Progenitor cell of endocrine pancreas (in vitro differentiated cells): ENCODE measurements at places on chromosomes 12 and 14.

DNA sequence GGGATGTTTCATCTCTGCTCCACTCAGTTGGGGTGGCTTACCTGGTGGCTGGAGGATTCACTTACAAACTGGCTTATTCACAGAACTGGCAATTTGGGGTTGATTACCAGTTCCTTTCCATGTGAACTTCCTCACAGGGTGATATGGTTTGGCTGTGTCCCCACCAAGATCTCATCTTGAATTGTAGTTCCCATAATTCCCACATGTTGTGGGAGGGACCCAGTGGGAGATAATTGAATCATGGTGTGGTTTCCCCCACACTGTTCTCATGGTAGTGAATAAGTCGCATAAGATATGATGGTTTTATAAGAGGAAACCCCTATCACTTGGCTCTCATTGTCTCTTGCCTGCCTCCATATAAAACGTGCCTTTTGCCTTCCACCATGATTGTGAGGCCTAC is 26.9 kb upstream of the IGF1 start:
- DNase-seq, result no peak

GRCh38 chr14:21528381-21529348 is 2.5 kb upstream of the SALL2 start:
- DNase-seq, result no peak

GRCh38 chr12:7219599-7220243 is 30.2 kb downstream of the PEX5 start:
- DNase-seq, result peak; percentile 77

GRCh38 chr14:53902307-53902706 is 54.3 kb downstream of the BMP4 start:
- DNase-seq, result no peak

GRCh38 chr14:35277179-35277578 is 15.0 kb upstream of the PSMA6 start:
- DNase-seq, result no peak

DNA sequence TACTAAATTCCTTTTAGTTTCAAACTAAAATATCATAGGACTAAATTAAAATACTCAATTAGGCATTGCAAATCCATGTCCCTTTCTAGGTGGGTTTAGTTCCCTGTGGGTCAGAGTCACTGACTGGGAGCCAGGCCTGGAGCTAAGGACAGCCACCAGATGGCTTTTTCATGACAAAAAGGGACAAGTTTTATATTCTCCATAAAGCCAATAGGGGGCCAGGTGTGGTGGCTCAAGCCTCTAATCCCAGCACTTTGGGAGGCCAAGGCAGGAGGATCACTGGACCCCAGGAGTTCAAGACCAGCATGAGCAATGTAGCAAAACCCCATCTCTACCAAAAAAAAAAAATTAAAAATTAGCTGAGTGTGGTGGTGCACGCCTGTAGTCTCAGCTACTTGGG is 35.4 kb upstream of the EIF5 start:
- DNase-seq, result no peak

GRCh38 chr12:7498809-7499208 is 4.8 kb downstream of the CD163 start:
- DNase-seq, result no peak

DNA sequence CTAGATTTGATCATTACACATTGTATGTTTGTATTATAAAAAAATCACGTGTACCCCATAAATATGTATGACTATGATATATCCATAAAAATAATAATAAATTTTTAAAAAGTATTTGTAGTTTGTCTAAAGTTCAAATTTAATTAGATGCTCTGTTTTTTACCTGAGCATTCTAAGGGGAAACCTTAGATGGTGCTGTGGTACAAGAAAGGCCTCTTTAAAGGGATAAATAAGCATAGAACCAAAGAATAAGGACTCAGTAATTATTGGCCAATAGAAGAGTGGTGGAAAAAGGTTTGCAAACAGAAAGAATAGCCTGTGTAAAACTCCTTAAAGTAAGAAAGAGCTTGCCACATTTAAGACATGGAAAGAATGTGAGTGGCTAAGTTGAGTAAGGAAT is 580.1 kb upstream of the SEL1L start:
- no peak for DNase-seq

- DNase-seq, result no peak
These were observed 104.9 kb upstream of the SOX5 start for GRCh38 chr12:24054416-24054815.

- DNase-seq, result no peak
These were observed 118.8 kb upstream of the CCND2 start for GRCh38 chr12:4154672-4155225.

DNA sequence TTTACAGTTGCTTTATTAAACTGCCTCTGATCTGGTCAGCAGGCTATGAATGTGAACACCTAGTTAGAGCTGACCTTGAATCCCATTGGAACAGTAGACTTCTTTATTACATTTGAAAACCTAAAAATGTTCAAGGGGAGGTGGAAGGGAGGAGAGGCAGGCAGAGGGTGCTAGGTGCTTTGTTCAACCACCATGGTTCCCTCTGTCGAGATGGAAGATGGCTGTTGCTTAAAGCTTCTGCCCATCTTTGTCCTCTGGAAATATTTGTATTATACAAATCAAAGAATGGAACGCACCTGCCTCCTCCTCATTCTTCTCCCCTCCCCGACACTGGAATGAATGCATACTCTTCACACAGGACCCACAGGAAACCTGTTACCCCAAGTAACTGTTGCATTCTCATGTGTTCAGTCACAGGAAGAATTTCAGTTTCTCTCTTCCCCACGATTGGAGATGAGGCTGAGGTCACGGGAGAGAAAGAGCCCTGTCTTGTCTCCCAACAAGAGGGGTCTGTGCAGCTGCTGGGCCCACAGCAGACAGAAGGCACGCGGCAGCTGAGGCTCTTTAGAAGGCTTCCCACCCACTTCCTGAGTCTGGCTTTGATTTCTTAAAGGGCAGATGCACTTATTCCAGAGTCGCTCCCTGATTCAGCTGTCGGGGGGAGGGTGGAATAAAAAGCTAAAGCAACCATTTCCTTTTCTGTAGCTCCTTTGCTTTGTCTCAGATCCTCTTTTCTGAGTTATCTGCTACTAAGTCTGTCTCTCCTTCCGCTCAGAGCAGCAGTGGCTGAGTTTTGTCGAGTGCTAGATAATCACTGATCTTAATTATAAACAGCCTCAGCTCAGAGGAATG is 217.9 kb upstream of the BTG1 start:
- no peak for DNase-seq

GRCh38 chr14:37457334-37457733 is 137.7 kb downstream of the FOXA1 start:
- DNase-seq, result no peak

GRCh38 chr14:88002421-88003075 is 2.4 kb upstream of the GPR65 start:
- DNase-seq, result no peak

- no peak for DNase-seq
These were observed 32.7 kb downstream of the VCPKMT start for GRCh38 chr14:50083467-50084337.

DNA sequence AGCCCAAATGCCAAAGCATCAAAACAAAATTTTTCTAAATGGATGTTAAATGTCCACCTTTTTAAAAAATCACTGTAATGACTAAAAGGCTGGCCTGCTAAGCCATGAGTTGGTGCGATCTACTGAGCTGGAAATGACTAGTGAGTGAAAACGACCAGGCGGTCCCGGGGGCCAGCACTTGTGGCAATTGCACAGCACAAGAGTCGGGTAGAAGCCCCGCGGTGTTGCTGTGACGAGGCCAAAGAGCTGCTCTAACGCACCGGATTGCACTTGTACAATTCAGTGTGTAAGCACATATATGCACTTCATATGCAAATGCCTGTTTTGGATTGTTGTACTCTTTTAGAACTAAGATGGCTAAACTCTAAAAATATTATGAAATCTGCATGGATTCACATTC is 64.1 kb upstream of the DYNC1H1 start:
- DNase-seq, result no peak

DNA sequence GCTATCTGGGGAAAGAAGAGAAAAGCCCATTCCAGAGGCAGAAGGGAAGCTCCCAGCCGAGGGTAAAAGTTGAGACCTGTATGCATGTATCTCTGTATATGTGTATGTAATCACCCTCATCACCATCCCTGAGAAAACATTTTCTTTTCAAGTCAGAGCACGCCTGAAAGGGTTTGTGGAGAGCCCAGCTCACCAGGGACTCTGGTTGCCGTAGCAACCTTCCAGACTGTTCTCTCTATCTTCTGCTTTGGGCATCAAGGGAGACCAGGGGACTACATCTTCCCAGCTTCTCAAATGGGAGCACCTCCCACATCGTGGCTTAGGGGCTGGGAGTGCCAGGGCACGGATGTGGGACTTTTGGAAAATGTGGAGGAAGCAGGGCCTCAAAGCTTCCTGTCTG is 93.5 kb downstream of the GALNT8 start:
- DNase-seq, result no peak

DNA sequence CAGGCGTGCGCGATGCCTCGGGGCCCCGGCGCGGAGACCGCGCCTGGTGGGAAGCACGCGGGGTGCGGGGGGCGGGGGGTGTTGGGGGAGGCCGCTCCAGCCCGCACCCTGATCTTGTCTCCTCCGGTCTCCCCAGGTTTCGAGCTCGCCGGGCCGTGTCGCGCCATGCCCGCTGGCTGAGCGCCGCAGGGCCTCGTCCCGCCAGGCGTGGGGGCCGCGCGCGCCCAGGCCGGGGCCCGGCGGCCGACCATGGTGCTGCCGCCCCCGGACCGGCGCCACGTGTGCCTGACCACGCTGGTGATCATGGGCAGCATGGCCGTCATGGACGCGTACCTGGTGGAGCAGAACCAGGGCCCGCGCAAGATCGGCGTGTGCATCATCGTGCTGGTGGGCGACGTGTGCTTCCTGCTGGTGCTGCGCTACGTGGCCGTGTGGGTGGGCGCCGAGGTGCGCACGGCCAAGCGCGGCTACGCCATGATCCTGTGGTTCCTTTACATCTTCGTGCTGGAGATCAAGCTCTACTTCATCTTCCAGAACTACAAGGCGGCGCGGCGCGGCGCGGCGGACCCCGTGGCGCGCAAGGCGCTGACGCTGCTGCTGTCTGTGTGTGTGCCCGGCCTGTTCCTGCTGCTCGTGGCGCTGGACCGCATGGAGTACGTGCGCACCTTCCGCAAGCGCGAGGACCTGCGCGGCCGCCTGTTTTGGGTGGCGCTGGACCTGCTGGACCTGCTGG is 2.4 kb downstream of the TMEM121 start:
- DNase-seq, result no peak

DNA sequence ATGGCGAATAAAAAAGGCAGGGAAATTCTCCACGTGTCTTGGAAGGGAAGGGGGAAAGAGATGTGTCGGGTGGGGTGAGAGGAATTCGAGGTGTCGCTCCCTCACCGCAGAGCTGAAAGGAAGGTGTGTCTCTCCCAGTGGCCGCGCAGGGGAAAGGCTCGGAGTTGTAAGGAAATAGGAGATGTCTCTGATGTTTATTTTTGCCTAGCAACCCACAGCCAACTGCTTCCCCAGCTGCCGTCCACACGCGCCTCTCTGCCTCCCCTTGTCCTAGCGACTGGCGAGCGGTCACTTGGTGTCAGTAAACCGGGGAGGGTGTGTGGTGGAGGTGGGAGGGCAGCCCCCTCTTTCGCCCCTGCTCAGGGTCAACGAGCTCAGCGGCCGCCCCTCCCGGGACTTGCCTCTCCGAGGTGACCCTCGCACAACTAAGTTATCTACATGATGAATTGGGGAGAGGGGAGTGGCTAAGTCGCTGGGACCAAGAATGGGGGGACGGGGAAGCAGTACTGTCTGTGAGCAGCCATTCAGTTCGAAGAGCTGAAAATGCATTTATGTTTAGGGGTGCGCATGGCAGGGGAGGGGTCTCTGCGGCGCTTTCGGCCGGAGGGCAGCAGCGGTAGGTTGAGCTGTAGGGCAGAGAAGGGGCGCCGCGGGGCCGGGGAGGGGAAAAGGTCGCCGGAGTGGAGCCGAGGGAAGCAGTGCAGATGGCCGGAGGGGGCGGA is 585 bp upstream of the DYRK2 start:
- peak; percentile 54 for DNase-seq

- DNase-seq, result no peak
These were observed 145.7 kb downstream of the SAMD4A start for GRCh38 chr14:54712465-54713200.

DNA sequence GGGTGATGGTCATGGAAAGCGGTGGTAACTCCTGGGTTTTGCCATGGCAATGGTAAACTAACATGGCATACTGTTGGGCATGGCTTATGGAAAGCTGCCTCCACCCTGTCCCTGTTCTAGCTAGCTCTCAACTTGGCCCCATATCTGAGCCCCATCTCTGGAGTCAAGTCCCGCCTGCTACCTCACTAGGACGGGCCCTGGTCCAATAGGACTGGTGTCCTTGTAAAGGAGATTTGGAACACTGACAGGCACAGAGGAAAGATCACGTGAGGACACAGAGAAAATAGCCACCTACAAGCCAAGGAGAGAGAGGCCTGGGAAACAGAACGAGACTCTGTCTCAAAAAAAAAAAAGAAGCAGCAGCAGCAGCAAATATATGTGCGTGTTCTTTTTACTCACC is 59.8 kb downstream of the RNFT2 start:
- DNase-seq, result no peak

DNA sequence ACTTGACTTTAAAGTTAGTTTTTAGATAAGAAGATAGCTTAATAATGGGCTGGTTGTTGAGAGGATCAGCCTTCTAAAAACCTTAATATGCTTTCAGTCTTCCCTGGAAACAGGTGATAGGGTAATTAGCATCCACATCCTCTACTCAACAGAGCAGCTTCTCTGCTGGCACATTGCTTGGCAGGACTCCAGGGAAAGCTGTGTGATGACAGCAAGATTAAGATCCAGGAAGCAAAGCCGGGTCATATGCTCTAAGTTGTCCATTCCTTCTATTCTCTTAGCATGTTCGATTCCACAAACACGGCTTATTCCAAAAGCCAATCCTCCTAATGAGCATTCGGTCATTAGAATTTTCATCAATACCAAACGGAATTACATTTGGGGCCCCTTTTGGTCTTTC is 87.0 kb downstream of the HMGA2 start:
- no peak for DNase-seq

GRCh38 chr14:43625294-43625693 is 881.8 kb downstream of the FSCB start:
- DNase-seq, result no peak

DNA sequence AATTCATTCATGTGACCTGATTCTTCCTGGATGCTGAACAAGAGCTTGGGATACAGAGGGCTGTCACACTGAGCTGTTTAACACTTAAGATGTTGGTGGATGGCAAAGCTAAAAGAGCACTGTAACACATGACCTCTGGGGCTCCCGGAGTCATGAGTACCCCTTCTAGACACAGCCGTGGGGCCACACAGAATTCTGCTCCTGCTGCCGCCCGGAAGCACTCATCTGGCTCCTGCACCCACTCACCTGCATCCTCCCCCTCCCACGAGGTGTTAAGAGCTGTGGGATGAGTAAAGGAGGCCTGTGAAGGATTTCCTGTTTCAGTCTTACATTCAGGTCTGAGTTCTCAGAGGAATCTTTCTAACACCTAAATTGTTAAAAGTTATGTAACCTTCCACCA is 78.0 kb upstream of the SSTR1 start:
- no peak for DNase-seq

GRCh38 chr14:71482671-71483070 is 449.6 kb upstream of the RGS6 start:
- DNase-seq, result no peak

- no peak for DNase-seq
These were observed 8.0 kb downstream of the DGKA start for GRCh38 chr12:55938826-55939501.

GRCh38 chr12:67069451-67070306 is 199.5 kb upstream of the CAND1 start:
- DNase-seq, result peak; percentile 41

GRCh38 chr14:20848316-20848954 is 42.8 kb upstream of the RNASE3 start:
- DNase-seq, result no peak

- DNase-seq, result no peak
These were observed 781.5 kb downstream of the SLC6A15 start for GRCh38 chr12:84131076-84131475.

GRCh38 chr12:62785941-62786559 is 148.9 kb downstream of the PPM1H start:
- DNase-seq, result no peak
